ENCODE measurements at places on chromosomes 2 and 18.

GRCh38 chr2:240208631-240209211, 68.3 kb upstream of the OTOS start:
- DNase-seq: no peak

GRCh38 chr2:41922177-41922576, 125.6 kb upstream of the PKDCC start:
- DNase-seq: no peak

DNA sequence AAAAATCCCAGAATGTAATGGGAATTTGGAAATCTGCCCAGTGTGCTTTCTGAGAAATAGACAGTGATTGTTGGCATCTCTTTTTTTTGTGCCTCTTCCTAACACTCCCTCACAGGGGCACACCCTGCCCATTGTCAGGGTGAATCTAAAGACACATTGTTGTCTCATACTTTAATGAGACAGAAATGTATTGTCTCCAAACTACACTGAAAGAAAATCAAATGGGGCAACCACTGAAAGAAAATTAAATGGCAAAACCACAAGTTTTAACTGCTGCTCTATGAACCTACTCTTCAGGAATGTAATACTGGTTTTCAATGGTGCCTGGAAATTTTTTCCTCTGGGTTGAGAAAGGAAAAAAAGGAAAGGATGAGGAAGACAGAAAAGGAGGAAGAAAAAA, 43.2 kb upstream of the GLS start:
- no peak for DNase-seq

- no peak for DNase-seq
Observed at GRCh38 chr2:172888714-172889669, 153.3 kb downstream of the RAPGEF4 start.

DNA sequence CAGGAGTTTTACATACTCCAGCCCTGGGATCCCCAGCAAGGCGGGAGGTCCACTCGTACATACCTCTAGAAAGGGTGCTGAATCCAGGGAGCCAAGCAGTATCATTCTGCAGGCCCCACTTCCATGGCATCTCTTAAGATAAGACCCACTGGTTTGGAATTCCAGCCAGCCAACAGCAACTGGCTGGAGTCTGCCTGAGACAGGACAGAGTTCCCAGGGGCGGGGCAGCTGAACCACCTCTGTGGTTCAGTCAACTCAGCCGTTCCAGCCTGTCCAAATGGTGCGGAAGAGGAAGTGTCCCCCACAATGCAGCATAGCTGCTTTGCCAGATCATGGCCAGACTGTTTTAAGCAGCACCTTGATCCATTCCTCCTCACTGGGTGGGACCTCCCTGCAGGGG, 33.2 kb downstream of the ZNF892 start:
- no peak for DNase-seq

DNA sequence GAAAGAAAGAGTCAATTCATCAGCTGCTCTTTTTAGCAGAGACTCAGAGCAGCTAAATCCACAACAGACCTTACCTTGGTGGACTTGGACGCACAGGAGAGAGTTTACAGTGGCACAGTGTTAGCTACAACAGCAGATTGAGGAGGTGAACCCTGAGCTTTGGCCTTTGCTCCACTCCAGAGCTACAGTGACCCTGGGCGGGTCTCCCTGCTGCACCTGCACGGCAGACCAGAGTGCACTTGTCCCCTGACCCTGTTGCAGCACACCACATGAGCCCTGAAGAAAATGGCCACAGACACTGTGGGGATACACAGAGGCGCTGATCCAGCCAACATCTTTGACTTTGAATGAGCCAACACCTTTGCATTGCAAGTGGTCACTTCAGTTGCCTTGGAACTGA, 11.0 kb downstream of the SLC19A3 start:
- no peak for DNase-seq

- DNase-seq: no peak
Observed at GRCh38 chr2:235194351-235194750, 242.5 kb downstream of the SH3BP4 start.

- no peak for DNase-seq
Observed at GRCh38 chr2:69353360-69353759, 33.7 kb downstream of the GFPT1 start.

DNA sequence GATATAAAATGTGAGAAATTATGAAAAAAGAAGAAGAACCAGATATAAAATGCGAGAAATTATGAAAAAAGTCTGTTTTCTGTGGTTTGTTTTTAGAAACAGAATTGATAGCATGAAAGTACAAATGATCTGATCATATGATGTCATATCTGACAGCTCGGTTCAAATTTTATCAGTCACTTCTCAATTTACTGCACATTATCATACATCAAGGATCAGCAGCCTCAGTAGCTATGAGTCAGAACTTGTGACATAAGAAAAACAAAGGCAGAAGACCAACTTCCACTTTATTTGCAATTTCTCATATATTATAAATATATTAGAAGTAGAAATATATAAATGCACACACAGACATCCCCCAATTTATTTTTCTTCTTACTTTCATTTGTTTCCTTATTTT, 634.0 kb downstream of the LRP1B start:
- peak; percentile 13 for DNase-seq

DNA sequence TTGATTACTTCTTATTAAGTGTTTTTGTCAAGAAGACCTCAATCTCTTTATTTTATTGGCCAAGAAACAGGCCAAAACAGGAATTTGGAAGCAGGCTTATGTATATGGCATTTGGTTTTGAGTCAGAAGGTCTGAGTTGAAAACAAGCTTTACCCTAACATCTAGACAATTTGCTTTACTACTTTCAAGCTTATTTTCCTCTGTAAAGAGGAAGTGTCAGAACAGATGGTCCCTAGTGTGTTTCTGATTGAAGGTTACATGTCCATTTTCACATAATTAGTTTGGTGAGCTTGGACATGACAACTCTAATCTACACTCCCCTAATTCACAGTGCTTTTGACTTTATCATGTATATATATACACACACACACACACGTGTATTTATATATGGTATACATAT, 19.8 kb upstream of the MAP4K4 start:
- no peak for DNase-seq

- DNase-seq: no peak
Observed at GRCh38 chr2:3113122-3113521, 264.5 kb downstream of the EIPR1 start.

DNA sequence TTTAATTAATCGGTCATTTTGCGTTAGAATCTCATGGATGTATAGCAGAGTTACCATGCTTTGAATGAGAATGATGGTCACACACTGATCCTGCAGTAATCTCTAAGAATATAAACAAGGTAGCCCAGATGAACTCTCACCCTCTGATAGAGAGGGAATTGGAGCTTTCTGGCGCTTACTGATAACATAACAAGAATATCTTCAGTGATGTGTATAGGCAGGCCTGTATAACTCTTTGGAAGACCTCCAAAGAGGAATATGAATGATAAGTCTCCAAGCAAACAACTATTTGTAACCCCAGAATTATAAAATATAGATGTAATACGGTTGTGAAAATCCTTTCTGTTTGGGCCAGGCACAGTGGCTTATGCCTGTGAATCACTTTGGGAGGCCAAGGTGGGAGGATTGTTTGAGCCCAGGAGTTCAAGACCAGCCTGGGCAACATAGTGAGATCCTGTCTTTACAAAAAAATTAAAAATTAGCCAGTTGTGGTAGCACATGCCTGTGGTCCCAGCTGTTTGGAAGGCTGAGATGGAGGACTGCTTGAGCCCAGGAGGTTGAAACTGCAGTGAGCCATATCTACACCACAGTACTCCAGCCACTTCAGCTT, 52.5 kb upstream of the LTBP1 start:
- no peak for DNase-seq

GRCh38 chr18:51195451-51196117, 1.9 kb downstream of the MEX3C start:
- DNase-seq: peak; percentile 52

DNA sequence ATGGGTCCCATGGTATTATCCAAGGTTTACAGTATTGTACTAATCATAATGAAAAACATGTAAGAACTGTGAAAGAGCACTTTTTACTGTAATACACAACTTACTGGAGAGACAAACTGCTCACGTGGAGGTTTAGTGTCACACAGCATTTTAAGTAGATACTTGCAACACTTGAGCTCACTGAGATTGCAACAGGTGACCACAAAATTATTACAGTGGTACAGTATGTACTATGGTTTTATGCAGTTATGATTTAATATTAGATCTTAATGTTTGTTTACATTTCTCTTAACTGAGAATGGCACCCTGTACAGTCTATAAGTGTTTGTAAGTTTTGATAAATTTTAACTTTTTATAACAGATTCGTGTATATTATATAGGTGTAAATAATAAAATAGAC, 118.6 kb upstream of the SKOR2 start:
- DNase-seq: no peak

DNA sequence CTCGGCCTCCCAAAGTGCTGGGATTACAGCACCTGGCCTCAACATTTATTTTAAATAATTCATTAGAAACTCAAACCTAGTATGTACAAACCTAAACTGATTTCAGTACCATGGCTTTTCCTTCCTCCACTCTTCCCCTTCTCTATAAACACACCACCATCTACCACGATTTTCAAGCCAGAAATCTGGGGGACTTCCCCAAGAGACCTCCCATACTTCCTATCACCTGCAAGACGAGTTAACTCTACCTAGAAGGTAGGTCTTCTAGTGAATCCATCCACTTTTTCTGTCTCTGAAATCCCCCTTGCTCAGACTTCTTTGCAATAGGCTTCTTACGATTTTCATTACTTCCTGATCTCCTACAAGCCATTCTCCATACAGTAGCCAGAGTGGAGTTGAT, 7.7 kb upstream of the FAM117B start:
- DNase-seq: no peak

GRCh38 chr2:53896864-53897263, 37.1 kb upstream of the GPR75 start:
- DNase-seq: no peak

DNA sequence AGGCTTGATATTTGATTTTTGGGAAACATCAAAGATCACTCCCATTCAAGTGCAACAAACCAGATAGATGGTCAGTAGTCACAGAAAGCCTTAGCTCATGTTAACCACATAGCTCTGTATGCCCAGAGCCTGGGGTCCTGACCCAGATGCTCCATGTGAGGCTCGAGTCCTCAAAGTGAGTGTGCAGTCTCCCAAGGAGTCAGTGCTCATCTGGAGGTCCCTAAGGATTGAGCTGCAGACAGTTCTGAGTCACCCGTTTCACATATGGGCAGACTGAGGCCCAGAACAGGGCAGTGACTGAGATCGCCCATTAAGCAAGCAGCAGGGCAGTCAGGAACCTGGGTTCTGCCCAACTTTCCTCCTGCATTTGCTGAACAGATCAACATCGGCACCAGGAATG, 9.2 kb downstream of the TMEM37 start:
- DNase-seq: no peak

Measured in HL-60 (cell line).